ENCODE measurements at places on chromosomes 12 and 14.

DNA sequence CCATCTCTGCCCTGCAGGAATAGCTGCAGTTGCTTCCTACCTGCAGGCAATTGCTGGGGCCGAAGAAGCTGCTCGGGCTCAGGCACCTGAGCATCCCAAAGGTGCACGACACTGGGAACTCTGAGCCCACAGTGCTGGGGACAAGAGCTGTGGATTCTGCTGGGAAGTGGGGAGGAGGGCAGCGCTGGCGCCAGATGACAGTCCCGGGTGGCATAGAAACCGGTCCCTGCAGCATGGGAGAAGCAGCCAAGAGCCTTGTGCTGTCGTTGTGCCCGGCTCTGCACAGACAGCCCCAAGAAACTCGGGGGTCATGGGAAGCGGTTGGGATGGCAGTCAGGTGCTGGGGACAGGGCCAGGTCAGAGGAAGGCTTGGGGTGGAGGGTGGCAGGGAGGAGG lies 529 bp downstream of the LRTM2 start:
- no peak for DNase-seq

- DNase-seq, result no peak
Observed at GRCh38 chr12:93673084-93673483, 4.1 kb upstream of the CRADD start.

DNA sequence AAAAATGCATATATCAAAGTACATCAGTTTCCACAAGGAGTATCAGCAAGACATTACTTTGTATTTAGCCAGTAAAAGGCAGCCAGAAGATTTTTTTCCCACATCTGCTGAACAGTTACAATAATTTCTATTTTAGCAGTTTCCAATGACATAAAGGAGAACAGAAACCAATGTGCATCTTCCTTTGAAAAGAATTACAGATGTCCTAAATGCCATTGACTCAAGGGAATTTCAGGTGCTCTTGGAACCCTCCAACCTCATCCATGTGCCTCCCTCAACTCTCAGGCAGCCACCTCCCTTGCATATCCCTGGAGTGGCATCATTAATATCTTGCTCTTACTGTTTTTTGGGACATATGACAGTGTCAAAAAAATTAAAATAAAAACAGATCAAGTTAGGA lies 62.2 kb upstream of the ST8SIA1 start:
- DNase-seq, result no peak

DNA sequence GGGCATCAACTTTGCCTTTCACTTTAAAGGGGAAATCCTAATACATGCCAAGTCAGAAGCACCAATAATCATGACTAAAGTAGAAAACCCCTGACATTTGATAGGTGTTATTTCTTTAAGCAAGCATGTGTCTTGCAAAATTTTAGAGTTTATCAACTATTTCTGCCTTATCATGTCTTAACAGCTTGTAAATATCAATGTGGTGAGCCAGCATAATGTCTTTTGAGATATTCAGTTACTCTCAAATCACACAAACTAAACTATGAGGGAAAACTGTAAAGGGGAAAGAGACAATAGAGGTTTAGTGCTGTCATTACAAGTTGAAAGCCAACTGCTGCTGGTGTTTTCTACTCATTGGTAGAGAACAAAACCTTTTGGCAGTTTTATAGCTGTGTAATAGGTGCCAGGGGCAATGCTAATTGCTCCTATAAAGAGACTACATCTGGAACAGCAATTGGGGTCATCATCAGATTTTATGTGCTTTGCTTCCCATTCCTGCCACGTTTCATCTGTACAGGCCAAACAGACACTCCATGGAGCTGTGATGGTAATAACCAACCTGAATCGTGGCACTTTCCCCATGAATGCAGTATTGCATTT lies 1027.4 kb downstream of the FSCB start:
- no peak for DNase-seq

- DNase-seq, result no peak
Observed at GRCh38 chr14:104322531-104323366, 184.4 kb downstream of the KIF26A start.

DNA sequence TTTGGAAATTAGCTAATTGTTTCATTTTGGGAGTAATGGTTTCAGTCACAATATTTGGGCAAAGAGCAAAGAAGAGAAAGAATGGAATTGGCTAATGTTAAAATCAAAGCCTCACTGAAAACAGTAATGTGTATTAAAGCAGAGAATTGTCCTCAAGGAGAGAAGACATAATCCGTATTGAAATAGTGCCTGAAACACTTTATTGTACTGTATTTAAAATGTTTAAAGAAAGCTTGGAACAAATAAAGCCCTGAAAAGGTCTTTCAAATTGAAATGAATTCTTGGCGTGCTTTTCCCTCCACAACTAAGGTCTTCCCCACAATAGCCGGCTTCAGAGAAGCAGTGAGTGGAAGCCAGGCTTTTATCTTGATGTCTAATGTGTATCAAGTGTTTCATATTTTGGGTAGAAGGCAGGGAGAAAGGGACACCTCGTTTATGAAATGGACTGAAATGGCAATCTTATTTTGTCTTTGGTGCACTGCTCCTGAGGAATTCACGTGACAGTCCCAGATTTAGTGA lies 212.9 kb upstream of the CRY1 start:
- no peak for DNase-seq

GRCh38 chr12:76685246-76685678 lies 78.7 kb upstream of the ZDHHC17 start:
- DNase-seq, result no peak

- no peak for DNase-seq
Observed at GRCh38 chr14:91983588-91983987, 36.1 kb upstream of the FBLN5 start.

DNA sequence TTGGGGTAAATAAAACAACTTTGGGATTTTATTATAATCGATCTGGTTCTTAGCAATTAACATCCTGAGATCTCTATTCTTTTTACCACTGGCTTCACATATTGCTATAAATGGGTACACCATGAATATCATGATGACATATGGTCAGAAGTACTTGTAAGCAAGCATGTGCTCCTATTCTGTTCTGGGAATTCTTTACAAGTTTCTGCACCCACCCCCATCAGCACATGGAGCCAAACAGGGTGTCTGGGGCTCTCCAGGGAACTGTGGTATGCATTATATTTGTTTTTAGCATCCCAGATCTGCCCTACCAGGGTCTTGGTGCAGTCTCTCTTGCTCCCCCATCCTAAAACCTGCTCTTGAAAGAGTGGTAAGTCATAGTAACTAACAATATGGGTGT lies 31.3 kb downstream of the DMAC2L start:
- no peak for DNase-seq

- DNase-seq, result no peak
Observed at GRCh38 chr12:47377414-47378221, 297.9 kb upstream of the AMIGO2 start.

All from stimulated activated CD4-positive, alpha-beta T cell treated with anti-CD3 and anti-CD28 coated beads, Interleukin-1b, Interleukin-23, amount 100 ng/mL, for 1 hour (primary cell).